ENCODE measurements at places on chromosomes 7 and 10.

- DNase-seq, result no peak
Measured at GRCh38 chr7:50264908-50265307, 39.6 kb upstream of the IKZF1 start.

DNA sequence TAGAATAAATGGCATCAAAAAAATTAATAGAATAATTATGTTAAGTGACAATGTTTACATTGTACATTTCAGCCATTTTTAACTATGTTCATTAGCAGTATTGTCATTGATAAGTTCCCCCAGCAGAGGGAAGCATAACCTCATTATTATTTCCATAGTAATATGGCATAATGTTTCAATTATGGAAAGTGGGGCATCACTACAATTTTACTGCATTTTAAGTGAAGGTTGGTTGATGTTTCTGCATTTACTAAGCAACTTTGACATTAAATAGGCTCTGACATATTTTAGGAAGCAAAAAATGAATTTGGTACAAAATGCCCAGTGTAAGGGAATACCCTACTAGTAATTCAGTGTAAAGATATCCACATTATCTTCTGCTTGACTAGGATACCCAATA, 218.3 kb downstream of the SEMA3A start:
- DNase-seq, result peak; percentile 23

GRCh38 chr7:40324914-40325313, 190.1 kb downstream of the SUGCT start:
- DNase-seq, result no peak

GRCh38 chr10:110762849-110763211, 108.9 kb upstream of the PDCD4 start:
- DNase-seq, result no peak

GRCh38 chr10:93703066-93703465, 674 bp upstream of the FRA10AC1 start:
- no peak for DNase-seq

DNA sequence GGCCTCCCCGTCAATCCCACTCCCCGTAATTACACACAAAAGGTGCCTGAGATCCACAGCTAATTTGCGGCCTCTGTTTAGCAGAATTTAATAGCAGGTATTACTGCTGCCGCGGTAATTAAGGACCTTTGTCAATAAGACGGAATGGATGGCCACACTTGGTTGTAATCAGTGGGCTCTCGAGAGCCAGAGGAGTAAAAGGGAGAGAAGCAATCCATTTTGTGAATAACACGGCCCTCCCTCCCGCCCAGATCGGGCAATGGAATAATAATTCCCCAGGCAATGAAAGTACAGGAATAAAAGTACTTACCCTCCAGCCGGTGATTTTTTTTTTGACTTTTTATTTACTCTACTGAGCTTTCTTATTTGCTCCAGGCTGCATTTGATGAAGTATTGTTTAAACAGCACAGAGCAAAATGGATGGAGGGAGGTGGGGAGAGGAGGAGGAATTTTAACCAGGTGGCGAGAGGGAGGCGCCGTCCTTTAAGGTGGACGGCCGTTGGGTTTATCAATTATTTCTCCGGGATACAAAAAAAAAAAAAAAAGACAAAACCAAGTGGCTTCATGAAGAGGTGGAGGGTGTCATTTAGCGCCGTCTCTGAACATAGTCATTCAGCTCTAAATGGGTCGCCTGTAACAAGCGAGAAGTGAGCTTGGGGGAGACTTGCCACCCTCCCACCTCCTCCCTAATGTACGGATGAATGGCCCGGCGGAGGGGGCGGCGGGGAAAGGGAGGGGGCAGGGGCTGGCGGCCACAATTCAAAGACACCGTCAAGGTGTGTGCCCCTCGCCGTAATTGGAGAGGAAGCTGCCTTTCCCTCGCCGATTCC, 120.3 kb downstream of the BUB3 start:
- DNase-seq, result no peak

- DNase-seq, result no peak
Measured at GRCh38 chr7:2237109-2237602, 4.4 kb upstream of the MAD1L1 start.

GRCh38 chr10:89158446-89158845, 48.7 kb downstream of the CH25H start:
- DNase-seq, result peak; percentile 85

DNA sequence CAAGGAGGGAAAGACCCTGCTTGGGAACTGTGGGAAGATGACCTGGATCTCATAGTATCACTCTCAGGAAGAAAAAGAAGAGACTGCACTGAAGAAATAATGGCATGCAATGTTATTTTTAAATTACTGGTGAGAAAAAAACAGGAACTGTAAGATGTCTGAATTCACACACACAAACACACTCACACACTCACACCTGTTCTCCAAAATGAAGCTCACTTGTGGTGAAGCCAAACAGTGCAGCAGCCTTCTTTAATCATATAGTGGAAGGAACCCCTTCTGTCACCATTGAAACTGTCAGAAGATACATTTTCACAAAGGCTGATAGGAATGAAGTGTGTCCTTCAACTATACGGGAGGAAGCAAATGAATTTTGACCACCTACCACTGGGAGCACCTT, 156.5 kb upstream of the GHITM start:
- no peak for DNase-seq

DNA sequence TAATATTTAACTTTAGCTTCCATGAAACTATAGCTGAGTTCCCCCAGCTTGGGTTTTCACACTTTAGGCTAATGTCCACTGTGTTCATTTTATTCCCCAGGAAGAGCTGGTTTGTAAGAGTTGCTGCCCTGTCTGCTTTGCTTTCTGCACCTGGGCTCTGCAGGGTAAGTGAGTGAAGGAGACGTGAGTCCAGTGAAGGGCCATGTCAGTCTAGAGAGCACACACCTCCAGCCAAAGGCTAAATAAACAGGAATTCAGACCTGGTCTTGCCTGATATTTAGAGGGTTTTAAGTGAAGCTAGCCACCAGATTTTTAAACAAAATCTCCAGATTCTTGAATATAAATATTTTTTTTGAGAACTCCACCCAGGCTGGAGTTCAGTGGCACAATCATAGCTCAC, 24.5 kb upstream of the FZD1 start:
- DNase-seq, result no peak

DNA sequence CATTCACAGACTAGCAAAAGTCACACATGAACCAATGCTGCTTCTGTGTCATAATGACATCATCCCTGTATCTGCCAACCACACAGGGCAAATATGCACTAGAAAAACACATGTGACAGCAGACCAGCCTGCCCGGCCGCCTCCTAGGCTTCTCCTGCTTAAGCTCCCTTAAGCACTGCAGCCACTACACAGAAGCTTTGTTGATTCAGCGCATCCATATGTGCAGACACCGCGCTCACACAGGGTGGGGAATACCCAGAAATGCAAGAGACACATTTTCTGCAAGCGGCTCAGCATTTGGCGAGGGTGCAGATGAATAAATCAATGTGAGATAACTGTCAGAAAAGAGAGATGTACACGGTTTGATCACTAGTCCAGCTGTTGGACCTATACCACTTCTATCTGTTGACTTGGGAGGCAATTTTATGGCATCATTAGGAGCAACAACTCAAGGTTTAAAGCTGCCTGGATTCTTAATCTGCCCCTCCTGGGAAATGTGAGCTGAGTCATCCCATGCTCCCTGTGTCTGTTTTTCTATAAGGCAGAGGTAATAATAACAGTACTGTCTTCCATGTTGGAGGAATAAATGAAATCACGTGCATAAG, 33.4 kb downstream of the CPXM2 start:
- DNase-seq, result no peak

GRCh38 chr10:100019787-100020141, 10.0 kb upstream of the DNMBP start:
- DNase-seq, result no peak

GRCh38 chr7:6675807-6676405, 30.8 kb downstream of the ZNF12 start:
- no peak for DNase-seq

- no peak for DNase-seq
Measured at GRCh38 chr7:8284606-8285005, 22.6 kb upstream of the ICA1 start.

GRCh38 chr7:47833211-47833610, 115.1 kb downstream of the PKD1L1 start:
- DNase-seq, result no peak

DNA sequence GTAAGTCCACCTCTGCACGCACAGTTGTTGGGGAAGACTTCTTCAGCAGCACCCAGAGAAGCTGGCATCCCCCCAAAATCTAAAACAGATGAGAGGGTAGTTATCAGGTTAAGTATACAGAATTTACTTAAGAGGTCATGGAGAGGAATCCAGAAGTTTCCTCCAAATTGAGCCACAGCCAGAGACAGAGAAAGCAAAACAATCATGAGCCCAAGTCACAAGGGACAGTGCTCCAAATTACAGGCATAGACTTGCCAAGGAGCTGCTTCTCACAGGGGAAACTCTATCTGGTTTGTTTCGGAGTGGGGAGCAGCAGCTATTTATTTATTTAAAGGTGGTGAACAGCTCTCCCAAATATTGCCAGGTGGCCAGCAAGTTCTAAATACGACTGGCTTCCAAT, 308.4 kb downstream of the SKIDA1 start:
- DNase-seq, result no peak

DNA sequence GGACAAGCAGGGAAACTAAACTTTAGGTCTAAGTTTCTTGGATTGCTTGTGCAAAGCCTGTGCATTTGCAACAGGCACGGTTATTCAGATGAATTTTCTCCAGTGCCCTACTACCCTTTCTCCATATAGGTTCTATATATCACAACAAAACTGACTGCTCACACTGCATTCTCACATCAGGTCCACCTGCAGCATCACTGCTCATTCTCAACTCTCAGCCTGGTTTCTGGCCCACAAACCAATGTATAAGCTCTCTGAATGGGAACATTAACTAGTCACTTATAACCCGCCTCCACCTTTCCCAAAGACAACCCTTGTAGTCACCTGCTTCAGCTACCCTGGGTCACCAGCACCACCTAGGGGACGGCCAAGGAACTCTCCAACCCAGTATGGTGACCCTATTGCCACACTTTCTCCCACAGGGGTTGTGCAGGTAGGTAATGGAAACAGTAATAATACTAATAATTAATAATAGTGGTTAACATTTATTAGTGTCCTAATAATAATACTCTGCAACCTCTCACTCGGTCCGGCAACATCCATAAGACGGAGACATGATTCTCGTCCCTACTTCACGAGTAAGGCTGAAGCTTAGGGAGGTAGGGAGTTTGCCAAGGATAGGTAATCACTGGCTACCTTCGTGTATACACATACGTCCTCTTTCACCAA, 97.3 kb downstream of the CLEC2L start:
- no peak for DNase-seq

Data from astrocyte of the cerebellum (primary cell).